ENCODE measurements at places on chromosomes 2 and 18.

DNA sequence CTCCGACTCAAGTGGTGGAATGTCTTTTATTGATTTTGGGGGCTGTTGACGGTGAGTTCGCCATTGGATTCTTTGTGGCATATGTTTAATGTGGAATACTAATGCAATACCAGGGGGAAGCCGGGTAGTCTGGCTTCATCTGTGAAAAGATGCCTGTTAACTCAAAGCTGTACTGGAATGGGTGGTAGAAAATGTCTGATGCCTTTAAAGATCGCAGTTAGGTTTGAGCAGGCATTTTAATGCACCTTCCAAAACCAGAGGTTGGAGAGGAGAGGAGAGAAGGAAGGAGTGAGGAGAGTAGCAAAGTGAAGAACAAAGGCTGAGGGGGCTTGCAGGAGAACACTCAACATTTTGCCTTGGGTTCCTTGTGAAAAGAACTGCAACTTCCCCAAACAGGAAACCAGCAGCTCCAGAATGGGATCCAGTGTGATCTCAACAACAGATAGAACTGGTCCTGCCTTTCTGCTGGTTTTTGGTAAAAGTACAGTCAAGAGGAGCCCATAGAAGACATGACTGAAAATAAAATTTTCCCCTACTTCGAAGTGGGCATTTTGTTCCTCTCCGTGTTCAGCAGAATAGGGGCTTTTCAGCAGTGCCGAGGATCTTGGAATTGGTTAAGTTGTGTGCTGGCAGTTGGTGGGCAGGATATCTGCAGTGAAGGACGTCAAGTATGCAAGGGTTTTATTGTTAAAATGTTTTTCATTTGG lies 1.5 kb downstream of the ZNF532 start:
- no peak for DNase-seq

DNA sequence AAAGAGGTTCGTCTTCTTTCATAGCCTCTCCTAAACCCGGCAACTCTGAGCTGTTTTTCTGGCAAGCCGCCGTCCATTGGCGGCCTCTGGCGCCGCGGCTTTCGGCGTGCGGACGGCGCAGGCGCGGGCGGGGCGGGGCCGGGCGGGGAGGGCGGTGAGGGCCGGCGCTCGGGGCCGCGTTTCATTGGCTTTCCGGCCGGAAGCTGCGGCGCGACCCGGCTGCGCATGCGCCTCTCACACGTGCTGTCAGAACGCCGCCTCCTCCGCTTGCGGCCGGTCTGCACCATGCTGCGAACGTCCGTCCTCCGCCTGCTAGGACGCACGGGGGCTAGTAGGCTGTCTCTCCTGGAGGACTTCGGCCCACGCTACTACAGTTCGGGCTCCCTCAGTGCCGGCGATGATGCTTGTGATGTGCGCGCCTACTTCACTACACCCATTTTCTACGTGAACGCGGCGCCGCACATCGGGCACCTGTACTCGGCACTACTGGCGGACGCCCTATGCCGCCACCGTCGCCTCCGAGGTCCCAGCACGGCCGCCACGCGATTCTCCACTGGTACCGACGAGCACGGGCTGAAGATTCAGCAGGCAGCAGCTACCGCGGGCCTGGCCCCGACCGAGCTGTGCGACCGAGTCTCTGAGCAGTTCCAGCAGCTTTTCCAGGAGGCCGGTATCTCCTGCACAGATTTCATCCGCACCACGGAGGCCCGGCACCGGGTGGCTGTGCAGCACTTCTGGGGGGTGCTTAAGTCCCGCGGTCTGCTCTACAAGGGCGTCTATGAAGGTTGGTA lies at the start of gene MARS2:
Gene MARS2, plus strand, starts transcription at position 249 of the 791 bp plus-strand sequence. Its CDS starts 37 bp downstream, at position 286.
- peak; percentile 77 for DNase-seq

DNA sequence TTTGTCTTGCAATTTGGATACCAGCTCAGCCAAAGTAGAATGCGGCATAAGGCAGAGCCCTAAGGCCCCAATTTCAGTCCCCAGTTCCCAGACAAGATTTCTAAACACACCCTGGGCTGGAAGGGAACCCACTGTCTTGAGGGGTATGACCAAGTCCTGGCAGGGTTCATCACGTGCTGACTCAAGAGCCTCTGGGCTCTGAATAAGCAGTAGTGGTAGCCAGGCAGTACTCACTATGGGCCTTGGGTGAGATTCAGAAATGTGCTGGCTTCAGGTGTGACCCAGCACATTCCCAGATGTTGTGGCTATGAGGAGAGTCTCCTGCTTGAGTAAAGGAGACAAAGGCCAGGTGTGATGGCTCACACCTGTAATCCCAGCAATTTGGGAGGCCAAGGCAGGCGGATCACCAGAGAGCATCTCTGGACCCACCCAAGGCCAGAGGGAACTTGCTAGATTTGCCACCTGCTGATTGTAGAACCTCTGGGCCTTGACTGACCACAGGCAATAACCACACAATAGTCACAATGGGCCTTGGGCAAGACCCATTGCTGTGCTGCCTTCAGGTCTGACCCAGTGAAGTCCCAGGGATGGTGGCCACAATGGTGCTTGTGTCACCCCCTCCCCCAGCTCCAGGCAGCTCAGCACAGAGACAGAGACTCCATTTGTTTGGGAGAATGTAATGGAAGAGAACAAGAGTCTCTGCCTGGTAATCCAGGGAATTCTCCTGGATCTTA lies 74.9 kb downstream of the ATL2 start:
- no peak for DNase-seq

DNA sequence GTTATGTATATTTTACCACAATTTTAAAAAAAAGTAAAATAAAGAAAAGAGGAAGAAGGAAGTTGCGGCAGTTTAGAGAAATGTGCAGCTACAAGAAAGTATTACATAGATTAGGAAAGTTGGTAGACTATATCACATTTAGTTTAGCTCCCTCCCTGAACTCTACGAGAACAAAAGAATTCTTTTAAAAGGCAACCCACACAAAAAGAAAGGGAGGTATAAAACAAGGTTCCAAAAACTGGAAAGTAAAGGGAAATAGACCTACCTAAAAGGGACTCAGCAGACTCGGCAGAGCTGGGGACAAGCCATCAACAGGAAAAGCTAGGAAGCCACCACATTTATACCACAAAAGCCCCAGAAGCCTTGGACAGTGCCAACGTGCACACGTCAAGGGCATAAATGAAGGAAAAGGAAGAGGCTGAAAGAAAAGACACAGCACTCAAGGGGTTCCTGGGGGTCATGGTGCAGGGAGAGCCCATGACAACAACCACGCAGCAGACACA lies 9.1 kb downstream of the TMEM127 start:
- no peak for DNase-seq

DNA sequence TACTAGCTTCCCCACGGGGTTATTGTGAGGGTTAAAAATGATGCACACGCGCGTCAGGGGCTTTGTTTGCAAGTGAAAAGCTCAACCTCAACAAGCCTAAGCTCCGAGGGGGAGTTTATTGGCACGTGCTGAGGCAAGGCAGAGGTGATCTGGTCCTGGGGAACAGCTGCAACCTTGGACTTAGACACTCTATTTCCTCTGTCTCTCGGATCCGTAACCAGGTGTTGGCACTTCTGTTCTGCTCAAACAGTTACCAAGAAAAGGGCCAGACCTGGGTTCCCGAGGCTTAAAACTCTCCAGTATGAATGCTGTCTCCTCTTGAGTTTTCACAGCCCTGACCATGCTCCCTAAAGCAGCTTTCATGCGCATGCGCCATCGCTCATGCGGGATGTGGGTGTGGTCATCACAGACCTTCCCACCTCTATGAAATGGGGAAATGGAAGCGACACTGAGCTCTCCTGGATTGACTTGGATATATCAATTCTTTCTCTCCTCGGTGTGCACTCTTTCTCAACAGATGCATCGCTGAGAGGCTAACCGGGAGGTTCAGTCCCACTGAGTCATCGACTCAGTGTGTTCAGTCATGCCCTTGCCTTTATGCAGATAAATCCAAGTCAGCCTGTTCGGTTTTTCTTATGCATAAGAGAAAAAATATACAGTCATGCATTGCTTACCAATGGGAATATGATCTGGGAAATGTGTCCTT lies 19.9 kb upstream of the RAB31 start:
- DNase-seq = no peak

Data from iPS DF 6.9 (cell line).